ENCODE measurements at places on chromosomes 11 and 22. TPM values are rescaled to one million over a fixed set of nuclear protein-coding genes. Genes with fewer than 3 reads are reported as not detected.

XRRA1 gene
- total RNA-seq = 20.5 TPM

CNIH2 gene
- 0.17 TPM for total RNA-seq

RASD2 gene
- under 0.01 TPM for total RNA-seq

BARX2 gene
- total RNA-seq = not detected

APBB1 gene
- 55.3 TPM for total RNA-seq

OR51L1 gene
- not detected for total RNA-seq

SPTY2D1 gene
- 26.8 TPM for total RNA-seq

PANX3 gene
- not detected for total RNA-seq

NPAS4 gene
- total RNA-seq = 0.29 TPM

CDC45 gene
- 3.0 TPM for total RNA-seq

CLNS1A gene
- total RNA-seq = 180 TPM

CENPM gene
- total RNA-seq = 3.5 TPM

SERHL2 gene
- 10.3 TPM for total RNA-seq

NRGN gene
- 0.58 TPM for total RNA-seq

TRIM51 gene
- not detected for total RNA-seq

OR52E8 gene
- not detected for total RNA-seq

LARGE1 gene
- total RNA-seq = 38.2 TPM

TUB gene
- total RNA-seq = 4.5 TPM

PRDM10 gene
- 4.8 TPM for total RNA-seq

UBE4A gene
- 47.6 TPM for total RNA-seq

ALX4 gene
- total RNA-seq = 0.58 TPM

GUCY1A2 gene
- total RNA-seq = 0.29 TPM

IGSF22 gene
- total RNA-seq = not detected

FBXO7 gene
- total RNA-seq = 64.1 TPM

PARVA gene
- total RNA-seq = 53.1 TPM

OR2AT4 gene
- not detected for total RNA-seq

GLYATL1 gene
- total RNA-seq = 1.2 TPM

OR8G1 gene
- total RNA-seq = 0.17 TPM

FGF19 gene
- not detected for total RNA-seq

TRIM34 gene
- 19.2 TPM for total RNA-seq

SLC39A13 gene
- 84.9 TPM for total RNA-seq

APOL3 gene
- total RNA-seq = 25.2 TPM

PKNOX2 gene
- 0.73 TPM for total RNA-seq

JHY gene
- 1.3 TPM for total RNA-seq

BATF2 gene
- total RNA-seq = 1.0 TPM

APOL4 gene
- total RNA-seq = 1.3 TPM

TTLL12 gene
- 19.5 TPM for total RNA-seq

ZNRF3 gene
- total RNA-seq = 3.5 TPM

TTC36 gene
- total RNA-seq = 1.3 TPM

CCDC116 gene
- 0.15 TPM for total RNA-seq

XKR3 gene
- total RNA-seq = under 0.01 TPM

CALCA gene
- total RNA-seq = not detected

TMEM86A gene
- under 0.01 TPM for total RNA-seq

DBX1 gene
- not detected for total RNA-seq

PDE2A gene
- 0.58 TPM for total RNA-seq

LMO2 gene
- not detected for total RNA-seq

ZFPL1 gene
- 47.6 TPM for total RNA-seq

EXPH5 gene
- 2.3 TPM for total RNA-seq

TSPAN18 gene
- total RNA-seq = not detected

MRPL11 gene
- 37.1 TPM for total RNA-seq

AGBL2 gene
- 1.0 TPM for total RNA-seq

CRYAB gene
- total RNA-seq = 48.3 TPM
